ENCODE measurements at places on chromosomes 4 and X.

DNA sequence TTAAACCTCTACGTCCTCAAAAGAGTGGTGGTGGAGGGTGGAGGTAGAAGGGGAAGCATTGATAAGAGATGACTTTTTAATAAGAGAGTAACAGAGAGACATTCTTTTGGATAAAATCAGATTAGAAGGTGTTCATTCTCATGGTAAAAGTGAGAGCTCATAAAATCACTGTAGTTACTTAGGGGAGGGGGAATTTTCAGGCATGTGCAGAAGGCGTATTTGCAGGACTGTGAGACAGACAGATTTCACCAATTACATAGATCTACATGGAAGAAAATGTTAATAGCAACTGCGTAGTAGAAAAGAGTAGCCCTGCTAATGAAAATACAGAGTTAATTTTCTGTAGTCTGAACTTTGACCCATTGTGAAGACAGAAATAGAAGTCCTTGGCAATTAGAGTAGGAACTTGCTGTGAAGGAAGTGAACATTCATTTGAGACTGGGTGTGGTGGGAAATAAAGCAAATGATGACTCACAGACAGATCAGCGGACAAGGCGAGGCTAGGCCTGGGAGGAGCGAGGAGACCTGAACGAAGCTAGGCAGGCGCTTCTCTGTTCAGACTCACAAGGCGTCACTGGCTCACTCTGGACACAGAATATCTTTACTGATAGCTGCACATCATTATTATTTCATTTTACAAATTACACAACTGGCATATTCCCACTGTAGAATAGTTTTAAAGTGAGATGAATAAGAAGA lies 57.2 kb upstream of the FAM9C start:
- DNase-seq = no peak

- DNase-seq = no peak
Measured at GRCh38 chr4:17846266-17846665, 35.5 kb downstream of the NCAPG start.

DNA sequence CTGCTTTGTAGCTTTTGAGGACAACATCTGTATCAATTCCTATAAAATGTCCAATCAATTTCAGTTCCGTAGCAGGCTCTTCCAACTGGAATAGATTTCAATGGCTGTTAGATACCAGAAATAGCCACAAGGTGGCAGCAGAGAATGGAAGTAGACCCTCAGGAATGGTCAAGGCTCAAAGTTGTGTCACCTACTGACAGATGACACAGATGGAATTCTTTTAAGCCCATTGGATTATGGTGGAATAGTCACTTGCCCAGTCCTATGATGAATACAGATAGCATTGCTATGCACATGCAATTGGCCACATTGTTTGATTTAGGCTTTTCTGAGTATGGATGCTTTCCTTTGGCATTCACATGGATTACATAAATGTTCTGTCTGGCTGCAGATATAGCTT lies 130.4 kb upstream of the RADX start:
- peak; percentile 3 for DNase-seq

DNA sequence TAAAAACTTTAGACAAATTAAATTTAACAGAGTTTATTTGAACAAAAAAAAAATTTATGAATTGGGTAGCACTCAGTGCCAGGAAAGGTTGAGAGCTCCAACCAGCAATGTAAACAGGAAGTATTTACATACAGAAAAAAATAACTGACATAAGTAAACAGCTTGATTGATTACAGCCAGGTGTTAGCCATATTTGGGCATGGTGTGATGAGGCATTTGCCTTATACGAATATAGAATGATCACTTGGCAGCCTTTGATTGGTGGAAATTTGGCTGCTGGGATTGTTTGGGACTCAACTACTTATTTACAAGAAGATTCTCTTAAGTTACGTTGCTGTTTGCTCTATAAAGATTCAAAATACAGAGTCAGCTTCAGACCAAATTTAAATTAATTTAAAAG lies 172.0 kb downstream of the ADAM29 start:
- DNase-seq = no peak

DNA sequence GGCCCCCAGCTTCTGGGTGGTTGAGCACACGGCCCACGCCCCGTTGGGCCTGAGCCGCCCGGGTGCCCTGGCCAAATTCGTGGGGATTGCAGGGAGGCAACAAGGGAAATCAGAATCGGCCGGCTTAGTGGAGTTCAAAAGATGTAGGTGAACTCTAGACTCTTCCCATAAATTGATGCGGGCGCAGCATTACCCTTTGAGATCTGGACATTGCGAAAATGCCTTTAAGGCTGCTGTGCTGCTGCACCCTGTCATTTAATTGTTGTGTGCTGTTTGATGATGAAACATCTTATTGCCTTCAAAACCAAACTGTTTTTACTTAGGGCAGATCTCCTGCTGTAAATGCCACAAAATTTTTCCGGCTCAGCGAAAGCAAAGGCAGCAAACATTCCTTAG lies 409 bp upstream of the MPP1 start:
- DNase-seq = no peak

- no peak for DNase-seq
Measured at GRCh38 chr4:141309874-141310273, 89.2 kb downstream of the ZNF330 start.

DNA sequence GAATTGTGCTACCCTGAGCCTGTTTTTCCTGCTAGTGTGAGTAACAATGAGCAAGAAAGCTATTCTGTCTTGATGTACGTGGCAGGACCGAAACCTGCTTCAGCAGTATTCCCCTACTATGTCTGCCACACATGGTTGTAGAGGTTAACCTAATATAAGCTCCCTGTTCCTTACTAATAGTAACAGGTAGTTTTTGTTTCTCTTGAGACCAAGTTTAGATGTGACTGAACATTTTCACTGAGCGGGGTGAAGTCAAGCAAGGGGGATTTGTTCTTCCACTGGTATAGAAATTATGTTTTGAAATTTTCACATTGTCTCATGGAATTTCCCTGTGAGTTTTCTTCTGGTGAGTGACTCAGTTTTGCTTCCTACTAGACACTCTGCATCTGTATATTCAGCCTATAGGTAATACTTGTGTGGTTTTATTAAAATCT lies 37.3 kb downstream of the RRAGB start:
- DNase-seq = no peak

- DNase-seq = no peak
Measured at GRCh38 chr4:5470318-5471198, 237.8 kb downstream of the EVC2 start.

DNA sequence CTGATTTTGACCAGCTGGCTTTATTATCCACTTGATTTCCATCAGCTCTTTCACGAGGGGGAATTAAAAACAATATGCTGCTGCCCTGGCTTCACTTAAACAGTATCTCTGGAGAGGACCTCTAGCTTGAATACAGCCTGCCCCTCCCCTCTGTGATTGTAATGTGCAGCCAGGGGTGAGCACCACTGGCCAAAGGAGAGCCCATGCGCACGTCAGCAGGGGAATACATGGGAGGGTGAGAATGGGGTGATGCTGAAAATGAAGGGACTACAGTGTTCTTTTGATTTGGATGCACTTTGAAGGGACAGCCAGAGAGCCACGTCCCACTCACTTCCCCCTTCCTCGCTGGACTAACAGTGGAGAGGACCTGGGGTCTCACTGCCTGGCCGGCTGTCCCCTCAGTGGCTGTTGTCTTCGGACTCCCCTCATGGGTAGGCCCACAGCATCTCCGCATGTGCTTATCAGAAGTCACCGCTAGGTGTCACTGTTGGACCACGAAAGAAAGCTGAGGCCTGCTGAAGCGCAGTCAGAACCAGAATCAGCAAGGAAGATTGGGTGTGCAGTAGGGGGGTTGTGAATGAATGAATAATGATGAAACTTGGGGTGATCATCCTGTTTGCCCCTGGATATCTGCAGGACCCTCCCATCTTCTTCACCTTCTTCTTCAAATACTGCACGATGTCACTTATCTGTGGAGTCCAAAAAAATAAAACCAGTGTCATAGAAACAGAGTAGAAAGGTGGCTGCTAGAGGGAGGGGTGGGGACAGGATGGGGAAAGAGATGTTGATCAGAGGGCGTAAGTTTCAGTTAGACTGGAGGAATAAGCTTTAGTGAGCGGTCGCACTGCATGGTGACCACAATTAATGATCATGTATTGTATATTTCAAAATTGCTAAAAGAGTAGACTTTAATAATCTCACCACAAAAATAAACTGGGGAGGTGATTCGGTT lies 32.8 kb downstream of the CLCN4 start:
- DNase-seq = peak; percentile 7

DNA sequence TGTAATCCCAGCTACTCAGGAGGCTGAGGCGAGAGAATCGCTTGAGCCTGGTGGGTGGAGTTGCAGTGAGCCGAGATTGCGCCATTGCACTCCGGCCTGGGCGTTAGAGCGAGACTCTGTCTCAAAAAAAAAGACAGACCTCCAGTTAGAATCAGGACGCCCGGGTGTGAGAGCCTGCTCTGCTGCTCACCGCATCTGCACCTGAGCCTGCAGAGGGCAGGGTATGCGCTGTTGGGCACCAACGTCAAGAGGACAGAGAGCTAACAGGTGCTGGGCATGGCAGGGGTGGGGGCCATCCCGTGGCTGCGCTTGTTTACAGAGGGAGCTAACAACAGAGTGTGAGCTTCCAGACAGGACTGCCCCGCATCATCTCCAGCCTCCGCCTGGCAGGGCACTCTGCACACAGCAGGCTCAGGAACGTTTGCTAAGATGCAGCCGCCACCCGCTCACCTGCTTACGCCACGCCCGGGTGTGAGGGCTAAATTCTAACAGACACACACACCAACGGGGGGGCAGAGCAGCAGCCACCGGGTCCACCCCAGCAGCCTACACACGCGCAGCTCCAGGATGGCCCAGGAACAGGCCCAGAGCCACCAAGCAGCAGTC lies 50.0 kb upstream of the CPLX1 start:
- DNase-seq = no peak

GRCh38 chrX:148691456-148691855 lies 191.0 kb downstream of the AFF2 start:
- DNase-seq = no peak

DNA sequence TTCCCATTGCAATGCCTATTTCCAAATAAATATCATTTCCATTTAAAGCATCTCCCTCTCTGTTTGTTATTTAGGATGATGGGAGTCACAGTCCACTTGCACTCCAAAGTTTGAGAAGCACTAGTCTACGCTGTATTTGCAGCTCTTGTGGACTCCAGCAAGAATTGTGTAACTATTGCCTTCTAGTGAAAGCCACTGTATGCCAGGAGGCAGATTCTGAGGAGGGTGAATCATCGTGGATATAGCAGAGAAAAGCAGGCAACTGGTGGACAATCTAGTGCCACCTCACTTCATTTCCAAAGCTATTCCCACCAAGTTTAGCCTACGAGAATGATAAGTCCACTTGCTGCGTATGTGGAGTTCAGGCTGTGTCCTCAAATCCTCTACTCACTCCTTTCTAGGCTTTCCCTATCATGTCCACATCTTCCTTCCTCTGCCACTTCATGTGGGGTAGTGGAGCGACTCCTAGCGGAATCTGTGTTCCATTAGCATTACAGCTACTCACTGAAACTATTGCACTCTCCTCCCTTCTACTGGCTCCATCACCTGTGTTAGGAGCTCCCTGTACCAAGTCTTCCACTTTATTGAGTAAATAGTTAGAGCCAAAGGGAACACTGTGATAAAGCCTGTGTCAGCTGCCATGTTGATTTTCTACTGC lies 501.8 kb upstream of the GALNT7 start:
- DNase-seq = no peak

DNA sequence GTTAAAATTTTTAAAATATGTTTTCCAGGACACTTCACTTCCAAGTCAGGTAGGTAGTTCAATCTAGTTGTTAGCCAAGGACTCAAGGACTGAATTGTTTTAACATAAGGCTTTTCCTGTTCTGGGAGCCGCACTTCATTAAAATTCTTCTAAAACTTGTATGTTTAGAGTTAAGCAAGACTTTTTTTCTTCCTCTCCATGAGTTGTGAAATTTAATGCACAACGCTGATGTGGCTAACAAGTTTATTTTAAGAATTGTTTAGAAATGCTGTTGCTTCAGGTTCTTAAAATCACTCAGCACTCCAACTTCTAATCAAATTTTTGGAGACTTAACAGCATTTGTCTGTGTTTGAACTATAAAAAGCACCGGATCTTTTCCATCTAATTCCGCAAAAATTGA lies 49.7 kb downstream of the XIAP start:
- DNase-seq = no peak

- DNase-seq = no peak
Measured at GRCh38 chr4:182102576-182102975, 140.6 kb upstream of the TENM3 start.

- no peak for DNase-seq
Measured at GRCh38 chr4:72507167-72507566, 61.9 kb downstream of the ADAMTS3 start.

GRCh38 chrX:7127056-7127455 lies 20.5 kb upstream of the STS start:
- DNase-seq = no peak

GRCh38 chrX:78831523-78831922 lies 84.0 kb downstream of the LPAR4 start:
- DNase-seq = no peak

GRCh38 chr4:183447646-183448045 lies 3.2 kb downstream of the CDKN2AIP start:
- DNase-seq = no peak

- DNase-seq = no peak
Measured at GRCh38 chrX:13852001-13852695, 35.3 kb upstream of the GPM6B start.

GRCh38 chrX:110407910-110408545 lies 49.4 kb downstream of the RTL9 start:
- DNase-seq = no peak

GRCh38 chrX:11555759-11556158 lies 110.0 kb downstream of the ARHGAP6 start:
- no peak for DNase-seq

- no peak for DNase-seq
Measured at GRCh38 chr4:18931643-18932377, 910.3 kb upstream of the LCORL start.

- DNase-seq = no peak
Measured at GRCh38 chr4:33150525-33150910, 2430.3 kb downstream of the PCDH7 start.

GRCh38 chrX:70437921-70438665 lies 6.5 kb upstream of the DLG3 start:
- DNase-seq = no peak
